ENCODE measurements at places on chromosomes 7 and 10.

GRCh38 chr7:132991615-132992587, 90.0 kb downstream of the CHCHD3 start:
- no peak for DNase-seq

GRCh38 chr7:18345641-18346234, 149.8 kb upstream of the HDAC9 start:
- peak; percentile 79 for DNase-seq

GRCh38 chr10:131901181-131901829, 497 bp downstream of the PPP2R2D start:
- DNase-seq, result peak; percentile 81

GRCh38 chr10:68301301-68301700, 30.6 kb upstream of the HNRNPH3 start:
- peak; percentile 36 for DNase-seq
